D341Med (cell line): ENCODE measurements at places on chromosomes 2 and 18.

DNA sequence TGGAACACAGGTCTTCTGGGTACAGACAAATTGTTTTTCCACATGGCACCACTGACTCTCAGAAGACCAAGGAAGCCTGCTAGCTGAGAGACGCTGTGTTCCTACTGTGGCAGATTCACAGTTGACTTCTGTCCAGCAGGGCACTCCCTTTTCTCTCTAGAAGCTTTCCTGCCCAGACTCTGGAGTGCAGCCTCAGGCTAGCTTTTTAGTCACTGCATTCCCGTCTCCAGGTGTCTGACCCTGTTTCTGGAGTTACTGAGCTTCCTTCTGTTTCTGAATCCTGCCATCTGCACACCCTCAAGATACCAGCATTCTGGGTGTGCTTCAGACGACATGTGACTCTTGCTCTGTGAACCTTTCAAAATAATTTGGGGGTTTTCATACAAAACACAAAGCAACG is 125.1 kb downstream of the TMEM200C start:
- DNase-seq, result no peak

GRCh38 chr2:109376796-109377495 is 236.8 kb downstream of the SEPTIN10 start:
- no peak for DNase-seq

GRCh38 chr2:158969162-158969714 is 798 bp downstream of the TANC1 start:
- DNase-seq, result no peak

DNA sequence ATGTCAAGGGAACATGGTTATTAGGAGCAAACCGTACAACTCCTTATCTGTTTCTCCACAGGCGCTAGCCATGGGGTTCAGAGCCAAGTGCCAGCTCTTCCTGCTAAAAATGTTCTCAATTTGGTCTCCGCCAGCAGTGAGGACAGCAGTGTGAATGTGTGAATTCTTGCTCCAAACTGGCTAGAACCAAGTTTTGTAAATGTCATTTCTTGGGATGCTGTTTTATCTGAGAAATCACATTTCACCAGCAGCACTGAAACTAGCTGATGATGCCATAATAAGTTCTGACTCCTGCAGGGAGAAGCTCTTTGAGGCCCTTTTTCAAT is 140.6 kb upstream of the LGALSL start:
- no peak for DNase-seq

DNA sequence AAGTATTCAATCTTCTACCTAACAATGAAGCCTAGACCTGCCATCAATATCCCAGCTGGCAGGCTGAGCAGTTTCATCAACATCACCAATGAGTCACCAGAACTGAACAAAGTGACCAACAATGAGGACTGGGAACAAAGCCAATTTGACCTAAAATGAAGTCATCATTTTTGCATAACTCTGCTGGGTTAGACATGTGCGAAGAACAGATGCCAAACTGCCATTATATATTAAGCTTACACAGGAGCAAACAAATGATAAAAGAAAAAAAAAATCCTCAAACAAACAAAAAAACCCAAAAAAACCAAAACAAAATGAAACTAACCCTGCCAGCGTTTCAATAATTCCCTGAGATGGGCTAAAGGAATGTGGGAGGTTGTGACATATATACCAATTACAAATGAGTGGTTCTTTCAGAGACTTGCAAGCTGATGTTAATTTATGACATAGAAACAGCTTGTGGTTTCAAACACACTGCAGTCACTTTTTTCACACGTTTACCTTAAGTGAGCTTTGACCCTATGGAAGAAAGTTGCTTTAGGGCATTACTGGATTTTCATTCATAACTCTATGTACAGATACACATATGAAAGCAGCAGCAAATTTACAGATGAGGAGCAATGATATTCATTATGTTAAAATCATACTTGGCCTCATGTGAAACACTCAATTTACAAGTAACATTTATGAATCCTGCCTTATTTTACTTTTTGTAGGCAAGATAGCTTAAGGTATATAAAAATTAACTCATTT is 56.9 kb upstream of the CCDC141 start:
- no peak for DNase-seq

GRCh38 chr18:48342581-48342980 is 66.6 kb downstream of the ZBTB7C start:
- DNase-seq, result no peak

DNA sequence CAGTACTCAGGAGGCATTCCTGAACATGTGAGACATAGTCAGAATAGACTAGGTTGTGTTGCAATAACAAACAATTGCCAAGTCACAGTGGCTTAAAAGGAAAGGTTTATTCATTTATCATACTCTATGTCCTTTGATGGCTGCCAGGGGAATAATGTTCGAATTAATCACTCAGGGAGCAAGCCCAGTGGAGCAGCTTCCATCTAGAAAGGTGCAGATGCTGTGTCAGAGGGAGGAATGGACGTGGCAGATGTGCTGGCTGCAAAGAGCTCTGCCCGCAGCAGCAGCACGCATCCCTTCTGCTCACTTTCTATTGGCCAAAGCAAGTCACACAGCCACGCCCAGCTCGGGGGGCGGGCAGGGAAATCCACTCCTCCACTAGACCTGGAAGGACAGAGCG is 105.9 kb upstream of the AQP4 start:
- DNase-seq, result no peak

DNA sequence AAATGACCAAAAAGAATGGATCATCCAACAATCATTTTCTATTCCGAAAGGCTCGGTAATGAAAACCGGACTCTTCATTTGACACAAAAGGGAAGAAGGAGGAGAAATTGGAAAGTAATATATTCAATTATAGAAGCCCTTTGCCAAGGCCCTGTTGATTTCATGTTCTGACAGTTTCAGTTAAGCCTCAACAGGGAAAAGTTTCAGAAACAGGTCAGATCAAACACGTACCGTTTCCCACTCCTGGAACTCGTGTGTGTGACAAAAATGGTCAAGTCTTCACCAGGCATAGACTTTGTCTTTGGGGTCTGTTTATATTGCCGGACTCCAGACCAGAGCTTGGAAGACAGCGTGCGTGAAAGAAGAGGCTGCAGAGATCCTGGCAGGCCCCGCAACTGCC is 101.3 kb upstream of the BCL2L11 start:
- no peak for DNase-seq

- peak; percentile 36 for DNase-seq
These were observed 148.8 kb upstream of the SRD5A2 start for GRCh38 chr2:31729442-31730092.

GRCh38 chr2:74953796-74954499 is 4.5 kb upstream of the POLE4 start:
- DNase-seq, result no peak

GRCh38 chr18:44941516-44941915 is 260.8 kb downstream of the SETBP1 start:
- DNase-seq, result no peak

- no peak for DNase-seq
These were observed 338.7 kb downstream of the CDH2 start for GRCh38 chr18:27838225-27838624.
